HFFc6 (cell line): ENCODE measurements at places on chromosomes 4 and X.

- no peak for DNase-seq
Measured at GRCh38 chr4:37533286-37534033, 152.7 kb downstream of the RELL1 start.

GRCh38 chr4:77636902-77637301 lies 31.3 kb downstream of the CXCL13 start:
- DNase-seq, result peak; percentile 63

DNA sequence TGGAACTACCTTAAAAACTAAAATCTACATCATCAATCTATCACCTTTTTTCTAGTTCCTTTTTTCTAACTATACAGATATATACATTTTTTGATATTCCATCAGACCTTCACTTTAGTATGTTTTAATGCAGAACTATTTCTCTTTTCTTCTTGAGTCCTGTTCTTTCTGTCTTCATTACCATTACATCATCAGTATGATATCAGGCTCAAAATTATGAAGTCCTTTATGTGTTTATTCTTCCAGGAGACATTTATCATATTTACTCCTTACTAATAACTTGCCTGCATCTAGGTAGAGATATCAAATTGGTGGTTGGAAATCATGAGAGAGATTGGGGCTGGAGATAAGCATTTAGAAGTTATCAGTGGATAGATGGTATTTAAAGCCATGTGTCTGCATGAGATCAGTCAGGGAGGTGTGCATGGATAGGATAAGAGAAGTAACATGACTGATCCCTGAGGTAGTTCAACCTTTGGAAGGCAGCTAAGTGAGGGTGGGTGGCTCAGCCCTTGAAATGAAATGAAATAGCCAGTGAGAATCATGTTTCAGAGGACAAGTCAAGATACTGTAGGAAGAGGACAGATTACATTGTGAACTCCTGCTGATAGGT lies 43.1 kb downstream of the MRPL1 start:
- no peak for DNase-seq

GRCh38 chrX:53882331-53882730 lies 161.9 kb downstream of the PHF8 start:
- peak; percentile 0 for DNase-seq

GRCh38 chr4:149296084-149296483 lies 519.6 kb downstream of the IQCM start:
- DNase-seq, result no peak

- no peak for DNase-seq
Measured at GRCh38 chr4:151784706-151785105, 23.9 kb upstream of the GATB start.

DNA sequence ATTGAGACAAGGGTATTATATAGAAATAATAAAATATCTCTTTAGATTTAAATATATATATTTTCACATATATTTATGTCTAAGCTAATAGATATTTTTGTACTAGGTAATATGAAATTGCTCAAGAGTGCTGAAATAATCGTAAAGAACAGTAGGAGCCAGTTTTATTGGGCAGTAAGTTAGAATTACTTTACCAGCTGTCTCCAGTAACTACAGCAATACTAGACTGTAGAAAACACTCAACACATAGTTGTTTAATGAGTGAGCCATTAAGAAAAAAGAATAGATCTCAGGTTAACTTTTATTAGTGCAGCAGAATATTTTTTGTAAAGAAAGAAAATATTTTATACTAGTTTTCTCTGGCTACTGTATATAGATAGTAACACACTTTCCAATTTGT lies 715.2 kb downstream of the TRIML1 start:
- DNase-seq, result peak; percentile 19
